Activated CD4-positive, alpha-beta T cell treated with anti-CD3 and anti-CD28 coated beads for 1 hour (primary cell): ENCODE measurements at places on chromosomes 5 and 9.

DNA sequence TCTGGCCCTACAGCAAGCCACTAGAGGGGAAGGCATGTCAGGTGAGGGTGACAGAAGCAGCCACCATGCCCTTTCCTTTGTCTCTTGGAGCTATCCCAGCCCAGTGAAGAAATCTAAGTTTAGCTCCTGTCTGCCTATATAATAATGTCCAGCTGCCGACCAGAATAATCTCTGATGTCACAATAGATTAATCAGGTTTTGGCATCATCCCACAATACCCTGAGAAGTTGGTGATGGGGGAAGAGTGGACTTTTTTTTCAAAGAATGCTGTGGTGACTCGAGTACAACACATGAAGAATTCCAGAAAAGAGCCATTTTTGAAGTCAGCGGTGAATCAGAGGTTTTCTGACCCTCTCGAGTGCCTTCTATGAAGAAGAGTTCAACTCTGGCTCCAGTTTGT lies 1.7 kb upstream of the TSLP start:
- DNase-seq: no peak

GRCh38 chr9:68947842-68948569 lies 65.9 kb downstream of the PRKACG start:
- no peak for DNase-seq

DNA sequence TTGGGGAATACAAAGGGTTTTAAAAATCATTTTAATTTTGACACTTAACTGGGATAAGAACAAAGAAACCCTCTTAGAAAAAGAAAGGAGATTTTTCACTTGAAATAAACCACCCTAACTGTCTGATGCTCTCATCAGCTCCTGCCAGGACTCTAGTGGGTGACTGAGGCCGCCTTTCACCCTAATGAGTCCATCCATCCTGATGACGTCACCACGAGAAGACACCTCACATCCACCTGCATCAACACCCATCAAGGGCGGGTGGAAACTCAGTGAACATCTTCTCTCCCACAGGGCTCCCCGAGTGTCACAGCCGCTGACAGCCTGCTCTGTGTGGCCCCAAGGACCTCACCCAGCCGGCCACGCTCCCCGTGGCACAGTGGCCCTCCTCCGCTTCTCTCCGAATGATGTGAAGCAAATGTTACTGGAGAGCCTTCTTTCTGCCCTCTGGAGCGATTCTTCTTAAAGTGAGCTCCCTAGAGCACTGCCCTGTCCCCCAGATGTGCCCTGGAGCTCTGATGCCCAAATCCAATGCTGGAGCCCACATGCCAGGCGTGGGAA lies 584.3 kb upstream of the ADAMTS16 start:
- no peak for DNase-seq

DNA sequence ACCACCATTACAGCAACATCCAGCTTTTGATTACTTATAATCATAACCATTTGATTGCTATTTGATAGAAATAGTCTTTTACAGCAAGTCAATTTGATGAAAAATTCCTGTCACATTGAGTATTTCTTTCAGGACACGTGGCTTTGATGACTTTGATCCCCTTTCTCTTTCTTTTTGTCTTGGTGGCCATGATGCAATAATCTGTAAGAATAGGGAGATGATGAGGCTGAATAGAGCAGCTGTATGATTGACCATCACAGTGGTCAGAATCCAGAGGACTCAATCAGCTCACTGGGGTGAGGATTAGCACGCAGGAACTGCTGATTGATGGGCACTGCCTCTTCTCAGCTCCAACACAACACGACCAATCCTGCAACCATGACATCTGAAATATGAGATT lies 262.7 kb downstream of the PARP8 start:
- no peak for DNase-seq

GRCh38 chr5:17395106-17395880 lies 102.7 kb upstream of the TAF11L2 start:
- no peak for DNase-seq

DNA sequence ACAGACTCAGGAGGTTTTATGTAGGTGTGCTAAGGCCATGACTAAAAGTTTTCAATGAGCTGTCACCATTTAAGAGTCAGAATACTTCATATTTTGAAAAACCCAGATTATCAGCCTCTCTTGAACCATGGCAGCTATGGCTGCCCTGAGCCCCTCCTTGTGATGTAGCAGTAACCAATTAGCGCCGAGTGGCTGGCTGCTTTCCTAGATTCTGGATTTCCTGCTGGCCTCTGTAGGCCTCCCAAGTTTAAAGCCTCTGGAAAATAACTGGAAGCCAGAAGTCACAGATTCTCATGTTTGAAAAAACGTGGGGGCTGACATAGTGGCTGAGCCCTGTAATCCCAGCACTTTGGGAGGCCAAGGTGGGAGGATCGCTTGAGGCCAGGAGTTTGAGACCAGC lies 25.5 kb downstream of the DAB2IP start:
- DNase-seq: no peak

GRCh38 chr9:33155393-33155792 lies 11.7 kb downstream of the B4GALT1 start:
- DNase-seq: no peak

- DNase-seq: no peak
These were observed 36.6 kb downstream of the SEMA4D start for GRCh38 chr9:89461265-89461664.

DNA sequence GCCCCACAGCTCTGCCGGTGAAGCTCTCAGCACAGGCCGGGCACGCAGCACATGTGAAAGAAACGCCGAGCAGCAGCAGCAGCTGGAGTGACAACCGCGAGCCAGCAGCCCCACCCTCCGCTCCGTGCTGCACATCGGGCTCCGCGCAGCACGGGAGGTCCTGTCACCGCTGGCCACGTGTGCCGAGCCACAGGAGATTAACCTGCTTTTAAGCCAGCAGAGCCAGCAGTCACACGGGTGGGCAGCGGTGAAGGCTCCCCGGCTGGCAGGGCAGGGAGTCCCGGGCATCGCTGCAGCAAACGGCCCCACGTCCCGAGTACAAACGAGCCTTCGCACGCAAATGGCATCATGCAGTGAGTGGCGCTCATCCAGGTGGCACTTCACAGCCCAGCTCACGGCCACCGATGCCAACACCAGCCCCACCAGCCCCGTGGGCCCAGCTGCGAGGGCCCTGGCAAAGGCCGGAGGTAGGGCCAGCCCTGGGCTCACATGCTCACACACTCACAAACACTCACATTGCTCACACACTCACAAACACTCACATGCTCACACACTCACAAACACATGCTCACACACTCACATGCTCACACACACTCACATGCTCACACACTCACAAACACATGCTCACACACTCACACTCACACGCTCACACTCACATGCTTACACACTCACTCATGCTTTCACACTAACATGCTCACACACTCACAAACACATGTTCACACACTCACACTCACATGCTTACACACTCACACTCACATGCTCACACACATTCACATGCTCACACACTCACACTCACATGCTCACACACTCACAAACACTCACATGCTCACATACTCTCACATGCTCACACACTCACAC lies 11.1 kb downstream of the CCDC187 start:
- no peak for DNase-seq

GRCh38 chr5:58800861-58801540 lies 218.1 kb downstream of the RAB3C start:
- no peak for DNase-seq

DNA sequence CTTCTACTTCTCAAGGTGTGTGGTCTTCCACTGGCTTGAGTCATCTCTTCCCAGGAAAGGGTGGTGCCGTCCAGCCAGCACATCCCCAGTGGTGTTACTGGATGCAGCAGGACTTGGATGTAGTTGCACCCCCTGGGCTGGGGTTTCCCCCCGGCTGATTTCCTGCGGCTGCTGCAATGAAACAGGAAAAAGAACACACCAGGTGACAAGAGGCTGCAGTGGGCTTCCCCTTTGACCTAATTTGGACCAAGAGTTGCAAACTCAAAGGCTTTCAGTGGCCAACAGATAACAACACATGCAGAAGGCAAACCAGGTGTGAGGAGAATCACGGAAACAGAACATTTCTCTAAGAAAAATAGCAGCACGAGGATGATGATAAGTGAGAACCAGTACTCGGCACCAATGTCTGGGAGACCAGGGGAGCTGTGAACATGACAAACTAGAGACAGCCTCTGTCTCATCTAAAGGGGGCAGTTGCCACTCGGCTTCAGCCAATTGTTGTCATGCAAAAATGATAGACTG lies 83.7 kb downstream of the PDE6A start:
- no peak for DNase-seq

- DNase-seq: no peak
These were observed 677.7 kb upstream of the MEF2C start for GRCh38 chr5:89560696-89561095.

DNA sequence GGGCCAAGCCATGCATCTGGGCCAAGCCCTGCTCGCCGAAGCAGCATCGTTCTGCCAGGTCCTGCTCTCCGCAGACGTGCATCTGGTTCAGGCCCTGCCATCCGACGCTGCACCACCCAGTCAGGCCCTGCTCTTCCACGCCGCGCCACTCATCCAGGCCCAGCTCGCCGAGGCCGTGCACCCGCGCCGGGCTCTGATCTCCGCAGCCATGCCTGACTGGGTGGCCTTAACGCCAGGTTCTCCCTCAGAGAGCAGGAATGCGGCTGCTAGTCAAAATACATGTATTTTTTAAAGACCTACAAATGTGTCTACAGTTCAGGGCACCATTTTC lies 891.1 kb upstream of the CTNND2 start:
- DNase-seq: no peak

- DNase-seq: no peak
These were observed 6.6 kb upstream of the CCDC187 start for GRCh38 chr9:136310273-136311030.

- no peak for DNase-seq
These were observed 74.7 kb upstream of the UNC5A start for GRCh38 chr5:176735383-176736265.

GRCh38 chr5:84480873-84481637 lies 96.4 kb upstream of the EDIL3 start:
- no peak for DNase-seq

DNA sequence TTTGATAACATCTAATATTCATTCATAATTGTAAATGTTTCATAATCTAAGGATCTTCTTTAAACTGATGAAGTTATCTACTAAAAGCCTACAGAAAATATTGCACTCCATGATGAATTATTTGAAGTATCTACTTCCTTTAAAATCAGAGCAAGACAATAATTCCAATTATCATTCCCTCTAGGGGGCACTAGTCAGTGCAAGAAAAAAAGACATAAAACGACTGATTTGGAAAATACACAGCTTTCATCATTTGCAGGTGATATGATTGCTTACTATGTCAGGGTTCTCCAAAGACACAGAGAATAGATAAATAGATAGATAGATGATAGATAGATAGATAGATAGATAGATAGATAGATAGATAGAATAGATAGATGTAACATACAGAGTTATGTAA lies 13.5 kb upstream of the GRM6 start:
- DNase-seq: no peak

GRCh38 chr5:169914766-169915165 lies 65.5 kb downstream of the INSYN2B start:
- no peak for DNase-seq

GRCh38 chr9:27478322-27478721 lies 45.8 kb upstream of the IFNK start:
- DNase-seq: no peak

DNA sequence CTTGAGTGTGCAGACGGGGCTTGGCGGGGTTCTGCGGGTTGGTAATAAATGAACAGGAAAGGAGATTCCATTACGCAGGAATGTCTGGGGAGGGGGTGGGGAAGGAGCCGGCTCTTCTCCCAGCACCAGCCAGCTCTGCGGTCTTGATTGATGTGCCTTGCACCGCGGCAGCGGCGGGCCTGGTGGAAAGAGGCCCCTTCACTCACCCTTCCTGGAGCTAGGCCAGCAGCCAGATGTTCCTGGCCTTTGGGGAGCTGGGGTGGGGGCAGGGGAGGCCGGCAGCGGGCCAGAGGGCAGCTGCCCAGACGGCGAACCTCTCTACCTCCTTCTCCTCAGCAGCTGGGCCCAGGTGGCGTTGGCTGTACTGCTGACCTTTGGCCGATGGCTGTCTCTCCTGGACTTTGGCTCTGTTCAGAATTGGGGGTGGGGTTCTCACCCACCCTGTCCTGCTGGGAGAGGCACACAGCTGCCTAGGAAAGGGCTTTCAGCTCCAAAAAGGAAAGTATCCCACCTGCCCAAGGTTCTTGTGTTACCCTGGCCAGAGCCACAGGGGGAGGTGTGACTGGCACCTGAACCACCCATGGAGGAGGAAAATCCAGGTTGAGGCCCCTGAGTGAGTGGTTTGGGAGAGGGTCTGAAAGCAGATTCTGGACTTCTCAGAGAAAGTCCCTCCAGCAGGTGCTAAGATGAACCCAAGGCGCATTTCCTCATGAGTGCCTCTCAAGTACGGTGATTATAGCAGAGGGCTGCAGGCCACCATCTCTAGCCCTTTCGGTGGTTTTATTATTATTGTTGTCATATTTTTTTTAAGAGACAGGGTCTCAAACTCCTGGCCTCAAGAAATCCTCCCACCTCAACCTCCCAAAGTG lies 58.0 kb upstream of the SYNPO start:
- DNase-seq: no peak

- no peak for DNase-seq
These were observed 29.1 kb downstream of the TRIO start for GRCh38 chr5:14172149-14172795.

GRCh38 chr5:151293624-151294023 lies 9.9 kb downstream of the SLC36A3 start:
- DNase-seq: no peak

DNA sequence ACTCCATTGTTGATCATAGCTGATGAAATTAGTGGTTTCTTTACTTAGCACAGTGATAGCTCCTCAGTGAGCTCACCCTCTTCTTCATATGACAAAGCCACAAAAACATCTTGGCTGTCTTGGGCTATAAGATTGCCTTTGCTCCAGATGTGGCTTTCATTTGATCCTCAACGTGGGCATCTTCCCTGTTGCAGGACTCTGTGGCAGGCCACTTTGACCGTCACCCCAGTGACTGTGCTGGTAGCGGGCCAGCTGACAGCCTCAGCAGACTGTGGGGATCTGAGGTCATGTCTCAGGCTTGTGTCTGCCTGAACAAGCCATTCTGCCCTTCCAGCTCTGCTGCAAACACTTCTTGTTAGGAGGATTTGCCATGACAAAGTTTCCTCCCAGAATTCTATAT lies 422.2 kb downstream of the NR2F1-AS1 start:
- no peak for DNase-seq

- no peak for DNase-seq
These were observed 8.6 kb downstream of the SCGB3A2 start for GRCh38 chr5:147887026-147887627.

DNA sequence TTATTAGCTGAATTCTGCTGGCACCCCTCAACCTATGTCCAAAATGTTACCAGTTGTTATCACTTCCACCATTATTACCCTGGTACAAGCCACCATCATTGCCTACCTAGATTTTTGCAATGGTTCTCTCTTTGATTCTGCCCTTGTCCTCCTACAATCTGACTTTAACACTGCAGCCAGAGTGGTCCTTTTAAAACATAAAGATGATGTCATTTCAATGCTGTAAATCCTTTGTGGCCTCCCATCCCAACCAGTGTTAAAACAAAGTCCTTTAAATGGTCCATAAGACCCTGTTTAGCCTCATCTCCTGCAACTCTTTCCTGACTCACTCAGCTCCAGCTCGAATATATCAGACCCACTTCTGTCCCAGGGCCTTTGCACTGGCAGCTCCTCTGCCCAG lies 54.9 kb upstream of the FSTL4 start:
- DNase-seq: no peak

- no peak for DNase-seq
These were observed 29.6 kb downstream of the NOTCH1 start for GRCh38 chr9:136516191-136516654.
